Lung (tissue), 17 donors: ENCODE measurements at places on chromosomes 6 and 20. TPM values are rescaled to one million over a fixed set of nuclear protein-coding genes. Genes with fewer than 3 reads are reported as not detected.

HM13 gene
- 249 TPM for polyA plus RNA-seq

ARG1 gene
- polyA plus RNA-seq, result 0.31 TPM

ARMH2 gene
- 0.56 TPM for polyA plus RNA-seq

PAQR8 gene
- 2.5 TPM for polyA plus RNA-seq

SOD2 gene
- polyA plus RNA-seq, result 219 TPM

ZBTB12 gene
- polyA plus RNA-seq, result 3.9 TPM

CDSN gene
- polyA plus RNA-seq, result 0.10 TPM

SUPT3H gene
- 9.6 TPM for polyA plus RNA-seq

TFAP2D gene
- polyA plus RNA-seq, result not detected

NRSN2 gene
- polyA plus RNA-seq, result 34.7 TPM

HEY2 gene
- 1.9 TPM for polyA plus RNA-seq

TPD52L1 gene
- polyA plus RNA-seq, result 15.6 TPM

GPR31 gene
- not detected for polyA plus RNA-seq

RAET1L gene
- not detected for polyA plus RNA-seq

MGME1 gene
- 11.9 TPM for polyA plus RNA-seq

KCNK5 gene
- 6.0 TPM for polyA plus RNA-seq

SYCP2 gene
- polyA plus RNA-seq, result 1.0 TPM

HIVEP2 gene
- 3.0 TPM for polyA plus RNA-seq

C6orf47 gene
- 23.5 TPM for polyA plus RNA-seq

FAM209A gene
- 0.59 TPM for polyA plus RNA-seq

LYRM4 gene
- 15.2 TPM for polyA plus RNA-seq

OOEP gene
- 0.16 TPM for polyA plus RNA-seq

IBTK gene
- polyA plus RNA-seq, result 17.7 TPM
